ENCODE measurements at places on chromosomes 3 and 15.
A peak's percentile ranks its signal among the peaks of the same experiment; 100 is the strongest.

GRCh38 chr15:89812011-89812846 is 2.4 kb downstream of the ANPEP start:
- no peak for DNase-seq

DNA sequence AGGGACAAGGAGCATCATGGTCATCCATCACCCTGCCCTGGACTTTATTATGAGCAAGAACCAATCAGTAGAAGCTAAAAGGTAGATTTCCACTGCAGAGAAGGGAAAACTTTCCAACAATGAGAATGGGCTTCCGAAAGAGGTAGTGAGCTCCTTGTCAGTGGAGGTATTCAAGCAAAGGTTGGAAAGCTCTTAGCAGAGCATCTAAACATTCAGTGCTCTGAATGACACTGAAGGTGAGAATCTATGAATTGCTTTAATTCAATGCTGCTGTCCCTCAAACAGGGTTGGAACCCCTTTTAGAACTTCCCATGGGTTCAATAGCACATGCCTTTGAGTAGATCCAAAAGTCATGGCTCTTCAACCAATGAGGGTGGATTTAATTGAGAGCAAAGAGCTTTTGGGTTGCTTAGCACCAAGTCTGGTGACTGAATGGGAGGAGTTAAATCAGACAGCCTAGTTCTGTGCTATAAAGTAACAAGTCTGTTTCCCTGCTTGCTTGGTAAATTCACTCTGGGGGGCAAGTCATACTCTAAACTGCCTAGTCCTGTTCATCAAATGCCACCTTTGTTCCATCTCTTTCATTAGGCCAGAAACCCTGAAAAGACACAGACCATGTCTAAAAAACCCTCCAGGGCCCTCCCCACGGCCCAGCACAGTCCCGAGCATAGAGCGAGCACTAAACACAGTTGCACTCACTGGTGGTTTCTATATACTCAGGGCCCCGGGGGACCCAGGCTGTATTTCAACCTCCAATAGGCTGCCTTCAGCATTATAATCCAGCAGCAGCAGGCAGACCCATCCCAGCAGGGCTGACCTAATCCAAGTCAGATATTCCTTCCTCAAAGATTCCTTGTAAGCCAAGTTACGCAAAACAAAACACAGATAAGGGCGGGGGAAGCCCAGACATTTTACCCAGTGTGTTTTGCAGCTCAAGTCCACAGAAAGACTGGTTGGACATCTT is 161.2 kb downstream of the MEGF11 start:
- DNase-seq, result no peak

DNA sequence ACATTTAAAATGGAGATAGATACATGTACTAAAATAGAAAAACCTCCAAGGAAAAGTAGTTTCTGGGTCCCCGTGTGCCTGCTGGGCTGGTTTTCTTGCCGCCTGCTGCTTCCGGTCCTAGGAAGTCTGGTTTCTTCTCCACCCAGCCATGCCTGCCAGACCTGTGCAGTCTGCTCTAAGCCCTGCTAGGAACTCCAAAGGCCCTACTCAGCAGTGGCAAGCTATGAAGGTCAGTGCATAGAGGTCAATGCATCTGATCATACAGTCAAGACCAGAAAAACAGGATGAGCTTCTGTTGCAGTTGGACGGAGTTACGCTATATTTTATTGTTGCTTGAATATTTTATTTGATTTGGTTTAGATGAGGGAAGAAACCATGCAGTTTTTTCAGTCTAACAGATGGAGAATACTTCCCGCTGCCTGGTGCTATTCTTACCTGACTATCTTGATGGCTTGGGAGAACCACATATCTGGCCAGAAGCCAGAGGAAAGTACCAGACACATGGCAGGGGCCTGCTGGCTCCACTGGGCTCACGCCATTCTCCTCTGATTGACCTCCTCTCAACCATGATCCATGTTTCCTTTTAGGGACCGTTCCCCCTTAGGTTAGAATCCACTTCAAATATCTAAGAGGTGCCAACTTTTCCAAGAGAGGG is 226.8 kb upstream of the ST8SIA2 start:
- DNase-seq, result no peak

- DNase-seq, result no peak
Observed at GRCh38 chr15:89999676-90000185, 1.4 kb upstream of the ZNF710 start.

DNA sequence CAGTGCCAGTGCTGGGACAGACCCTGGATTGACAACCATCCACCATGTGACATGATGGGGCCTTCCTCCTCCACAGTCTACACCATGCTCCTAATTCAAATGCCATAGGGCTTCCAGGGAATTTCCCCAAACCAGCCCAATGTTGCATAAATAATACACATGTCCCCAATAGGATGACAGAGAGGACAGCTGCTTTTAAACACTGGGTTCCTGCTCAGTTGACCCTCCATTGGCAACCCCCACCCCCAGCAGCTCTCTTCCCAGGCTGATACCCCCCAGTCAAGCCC is 28.3 kb upstream of the ATP2B2 start:
- no peak for DNase-seq

GRCh38 chr3:9251055-9251786 is 1.8 kb upstream of the SRGAP3 start:
- peak; percentile 68 for DNase-seq

DNA sequence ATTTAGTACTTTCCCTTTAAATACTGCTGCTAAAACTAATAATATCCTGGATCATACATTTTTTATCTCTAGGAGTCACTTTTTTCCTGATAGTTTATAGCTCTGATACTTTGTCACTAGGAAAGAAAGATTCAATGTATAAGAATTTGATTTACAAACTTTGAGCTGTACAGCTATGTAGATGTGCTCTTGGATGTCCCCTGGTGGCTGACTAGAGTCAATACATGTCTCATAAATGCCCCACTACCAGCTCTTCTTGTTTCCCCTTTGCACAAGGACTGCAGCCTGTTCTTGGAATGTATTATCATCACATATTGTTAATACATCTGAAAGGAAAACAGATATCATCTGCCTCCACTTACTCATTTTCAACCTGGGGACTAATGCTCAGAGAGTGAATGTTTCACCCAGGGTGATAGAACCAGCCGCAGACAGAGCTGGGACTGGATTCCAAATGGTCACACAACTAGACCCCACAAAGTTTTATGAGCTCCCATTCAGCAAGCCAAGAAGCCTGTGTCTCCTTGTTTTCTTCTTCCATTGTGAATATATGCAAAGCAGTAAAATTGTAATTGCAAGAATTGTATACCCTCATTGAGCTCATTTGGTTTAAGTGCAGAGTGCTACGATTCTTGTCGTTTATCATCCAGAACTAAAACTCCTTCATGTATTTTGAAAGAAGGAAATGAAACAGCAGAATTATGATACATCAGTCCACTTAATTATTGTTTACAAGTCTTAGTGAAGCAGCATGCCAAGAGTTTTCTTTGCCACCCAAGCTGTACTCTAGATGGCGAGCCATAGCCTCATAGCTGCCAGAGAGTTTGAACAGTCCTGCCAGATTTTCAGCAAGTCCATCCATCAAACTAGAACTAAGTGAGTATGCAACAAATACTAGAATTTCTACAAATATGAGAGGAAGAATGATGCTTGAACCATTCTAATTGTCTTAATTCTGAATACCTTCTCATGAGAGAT is 261.6 kb upstream of the LMCD1 start:
- no peak for DNase-seq

DNA sequence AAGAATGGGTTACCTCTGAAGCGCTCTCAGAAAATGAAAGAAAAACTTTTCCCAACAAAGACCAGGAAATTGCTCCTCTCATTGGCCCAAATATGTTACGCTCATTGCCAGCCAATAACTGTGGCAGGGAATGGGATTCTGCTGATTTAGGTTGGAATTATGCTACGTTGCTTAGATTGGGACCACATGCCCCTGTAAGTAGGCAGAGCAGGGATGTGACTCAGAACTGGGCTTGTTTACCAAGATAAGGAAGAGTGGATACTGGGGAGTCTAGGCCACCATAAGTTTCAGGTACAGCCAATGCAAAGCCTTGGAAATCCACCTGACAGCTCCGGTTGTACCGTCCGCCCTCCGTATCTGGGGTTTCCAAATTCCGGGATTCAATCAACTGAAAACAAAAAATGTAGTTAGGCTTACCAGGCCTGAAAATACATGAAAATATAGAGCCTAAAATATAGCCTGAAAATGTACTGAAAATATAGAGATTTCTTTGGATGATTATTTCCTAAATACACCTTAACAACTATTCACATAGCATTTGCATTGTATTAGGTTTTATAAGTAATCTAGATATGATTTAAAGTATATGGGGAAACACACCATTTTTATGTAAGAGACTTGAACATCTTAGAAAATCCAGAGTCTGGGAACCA is 1.5 kb upstream of the TCF12 start:
- no peak for DNase-seq

DNA sequence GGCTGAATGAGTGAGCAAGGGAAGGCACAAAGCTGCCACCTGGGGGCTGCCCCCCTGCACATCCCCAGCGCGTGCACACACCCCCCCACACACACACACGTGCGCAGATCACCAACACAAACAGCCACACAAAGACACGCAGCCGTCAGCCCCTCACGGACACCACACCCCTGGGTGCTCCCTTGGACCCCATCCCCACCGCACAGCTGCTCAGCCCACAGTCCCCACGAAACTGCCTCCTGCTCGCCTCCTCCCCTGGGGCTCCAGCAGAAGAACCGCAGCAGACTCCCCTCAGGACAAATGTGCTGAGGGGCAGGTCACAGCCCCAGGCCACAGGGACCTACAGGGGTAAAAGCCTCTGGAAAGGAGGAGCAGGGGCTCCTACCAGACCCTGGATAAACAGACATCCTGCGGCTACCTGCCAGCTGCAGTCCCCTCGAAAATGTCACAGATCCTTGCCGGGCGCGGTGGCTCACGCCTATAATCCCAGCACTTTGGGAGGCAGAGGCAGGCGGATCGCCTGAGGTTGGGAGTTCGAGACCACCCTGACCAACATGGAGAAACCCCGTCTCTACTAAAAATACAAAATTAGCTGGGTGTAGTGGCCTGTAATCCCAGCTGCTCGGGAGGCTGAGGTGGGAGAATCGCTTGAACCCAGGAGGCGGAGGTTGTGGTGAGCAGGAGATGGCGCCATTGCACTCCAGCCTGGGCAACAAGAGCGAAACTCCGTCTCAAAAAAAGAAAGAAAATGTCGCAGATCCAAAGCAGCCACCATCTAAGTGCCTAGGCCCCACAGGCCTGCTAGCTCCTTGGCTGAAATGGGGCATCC is 6.5 kb downstream of the TWF2 start:
- no peak for DNase-seq

GRCh38 chr3:173395073-173395411 is 2.5 kb upstream of the NLGN1 start:
- DNase-seq, result no peak

- DNase-seq, result no peak
Observed at GRCh38 chr3:149638228-149639092, 19.4 kb downstream of the WWTR1 start.

DNA sequence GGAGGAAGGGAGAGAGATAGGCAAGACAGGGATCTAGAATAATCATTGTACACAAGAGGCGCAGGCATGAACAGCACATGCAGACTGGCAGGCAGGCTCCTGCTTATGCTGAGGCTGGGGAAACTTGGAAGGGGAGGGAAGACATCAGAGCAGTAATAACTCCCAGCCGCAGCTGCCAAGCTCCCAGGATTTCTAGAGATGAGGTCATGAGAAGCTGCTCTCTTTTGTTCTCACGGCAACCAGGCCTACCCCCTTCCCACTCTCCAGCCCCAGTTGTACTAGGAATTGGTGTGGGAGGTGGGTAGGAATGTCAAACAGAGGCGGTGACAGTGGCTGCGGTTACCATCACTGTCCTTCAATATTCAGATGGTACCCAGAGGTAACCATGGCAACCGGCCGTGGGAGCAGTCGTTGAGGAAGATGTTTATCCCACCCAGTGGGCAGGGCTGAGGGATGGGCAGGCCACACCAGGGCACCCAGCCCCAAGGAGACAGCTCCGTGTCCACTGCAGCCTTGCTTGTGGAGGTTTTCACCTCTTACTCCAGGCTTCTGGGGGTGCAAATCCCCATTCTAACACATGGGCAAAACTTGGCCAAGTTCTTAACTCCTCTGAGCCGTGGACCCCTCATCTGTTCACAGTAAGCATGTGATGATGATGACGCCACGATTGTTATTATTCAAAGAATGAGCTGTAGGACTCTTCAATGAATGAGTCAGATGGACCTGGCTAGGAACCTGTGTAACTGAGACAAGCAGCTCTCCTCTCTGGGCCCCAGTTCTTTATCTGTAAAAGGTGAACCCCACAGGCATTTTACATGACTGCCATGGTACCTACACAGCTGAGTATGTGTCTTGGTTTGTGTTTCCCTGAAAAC is 360.8 kb upstream of the PROK2 start:
- no peak for DNase-seq

DNA sequence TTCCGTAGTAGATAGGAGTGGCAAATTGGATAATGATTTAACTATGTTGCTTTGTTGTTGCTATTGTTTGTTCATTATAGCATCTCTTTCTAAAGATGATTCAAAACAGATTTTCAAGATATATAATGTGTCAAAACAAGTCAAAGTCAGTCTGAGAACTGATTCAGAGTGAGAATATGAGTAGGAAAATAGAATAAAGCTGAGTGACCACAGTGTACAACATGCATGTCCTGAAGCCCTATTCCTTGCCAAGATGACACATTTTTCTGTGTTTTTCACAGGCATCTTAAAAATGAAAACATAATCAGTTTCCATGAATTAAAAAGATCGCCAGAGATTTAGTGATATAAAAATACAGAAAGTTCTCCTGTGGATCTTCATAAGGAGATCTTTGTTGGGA is 57.0 kb upstream of the THRB start:
- no peak for DNase-seq

- no peak for DNase-seq
Observed at GRCh38 chr3:9409981-9410854, 12.8 kb downstream of the SETD5 start.

GRCh38 chr3:182592747-182593146 is 200.6 kb upstream of the ATP11B start:
- DNase-seq, result no peak

- DNase-seq, result no peak
Observed at GRCh38 chr3:32757618-32758374, 60.0 kb upstream of the TRIM71 start.

DNA sequence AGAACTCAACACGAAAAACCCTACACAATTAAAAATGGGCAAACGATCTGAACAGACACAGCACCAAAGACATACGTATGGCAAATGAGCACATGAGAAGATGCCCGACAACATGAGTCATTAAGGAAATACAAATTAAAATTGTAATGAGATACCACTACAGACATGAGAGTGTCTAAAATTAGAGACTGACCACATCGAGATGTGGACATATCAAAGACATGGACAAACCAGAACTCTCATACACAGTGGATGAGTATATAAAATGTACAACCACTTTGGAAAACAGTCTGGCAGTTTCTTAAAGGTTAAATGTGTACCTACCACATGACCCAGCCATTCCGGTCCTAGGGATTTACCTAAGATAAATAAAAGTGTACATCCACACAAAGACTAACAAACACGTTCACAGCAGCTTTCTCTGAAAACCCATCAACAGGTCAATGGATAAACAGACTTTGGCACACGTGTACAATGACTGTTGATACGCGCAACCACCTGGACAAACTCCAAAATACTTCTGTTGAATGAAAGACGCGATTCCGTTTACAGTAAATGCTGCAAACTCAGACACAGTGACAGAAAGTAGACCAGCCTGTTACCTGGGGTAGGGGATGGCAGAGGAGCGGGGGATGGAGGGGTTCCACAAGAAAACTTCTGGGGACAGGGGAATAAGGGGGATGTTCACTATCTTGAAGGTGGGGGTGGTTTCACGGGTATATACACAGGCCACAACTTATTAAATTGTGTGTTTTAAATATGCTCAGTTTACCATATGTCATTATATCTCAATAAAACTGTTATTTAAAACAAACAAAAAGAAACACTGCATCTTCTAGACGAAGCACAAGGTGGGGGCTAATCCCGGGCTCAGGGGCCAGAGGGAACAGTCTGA is 2.1 kb downstream of the TNK2 start:
- DNase-seq, result no peak
